ENCODE measurements at places on chromosomes 3 and 15. TPM values are rescaled to one million over a fixed set of nuclear protein-coding genes. Genes with fewer than 3 reads are reported as not detected.

GRCh38 chr15:79680720-79681119 is 216.1 kb downstream of the MTHFS start:
- H3K36me3 ChIP-seq, result no peaks in the 10 kb centered on the region
- H3K27me3 ChIP-seq, result no peaks in the 10 kb centered on the region
- H3K4me3 ChIP-seq, result no peak overlapping the region
- H3K27ac ChIP-seq, result no peak overlapping the region
- no peaks in the 10 kb centered on the region for H3K4me1 ChIP-seq

DNA sequence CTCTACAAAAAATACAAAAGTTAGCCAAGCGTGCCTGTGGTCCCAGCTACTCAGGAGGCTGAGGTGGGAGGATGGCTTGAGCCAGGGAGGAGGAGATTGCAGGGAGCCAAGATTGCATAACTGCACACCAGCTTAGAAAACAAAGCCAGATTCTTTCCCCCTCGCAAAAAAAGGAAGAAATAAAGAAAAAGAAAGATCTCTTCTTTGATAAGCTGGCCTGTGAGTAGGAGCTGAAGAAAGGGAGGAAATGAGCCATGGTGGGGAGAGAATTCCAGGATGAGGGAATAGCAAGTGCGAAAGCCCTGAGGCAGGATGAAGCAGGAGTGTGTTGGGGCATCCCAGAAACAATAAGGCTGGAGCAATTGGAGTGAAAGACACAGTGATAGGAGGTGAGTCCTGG is 24.5 kb upstream of the TOP2B start:
- H3K36me3 ChIP-seq, result no peaks in the 10 kb centered on the region
- H3K4me1 ChIP-seq, result no peaks in the 10 kb centered on the region
- no peak for DNase-seq
- no peak overlapping the region for H3K4me3 ChIP-seq

DNA sequence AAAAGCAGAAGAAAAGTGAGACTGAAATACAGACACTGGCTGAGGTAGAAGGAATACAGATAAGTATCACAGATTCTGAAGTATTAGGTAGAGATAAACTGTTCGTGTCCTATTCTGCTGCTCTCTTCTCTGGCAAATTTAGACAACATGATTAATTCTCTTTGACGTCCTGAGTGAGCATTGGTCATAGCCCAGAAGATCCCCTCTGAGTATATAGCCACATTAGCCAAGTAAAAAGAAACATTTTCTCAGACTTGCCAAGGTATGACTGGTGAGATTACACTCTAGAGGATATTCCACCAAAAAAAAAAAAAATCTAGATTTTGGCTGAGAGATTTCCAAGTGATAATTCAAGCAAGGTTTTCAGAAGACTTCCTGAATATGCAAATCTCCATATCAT is 111.4 kb upstream of the ALCAM start:
- no peak overlapping the region for H3K4me3 ChIP-seq
- no peak for DNase-seq
- no peaks in the 10 kb centered on the region for H3K36me3 ChIP-seq
- no peaks in the 10 kb centered on the region for H3K27me3 ChIP-seq
- no peak overlapping the region for H3K27ac ChIP-seq

DNA sequence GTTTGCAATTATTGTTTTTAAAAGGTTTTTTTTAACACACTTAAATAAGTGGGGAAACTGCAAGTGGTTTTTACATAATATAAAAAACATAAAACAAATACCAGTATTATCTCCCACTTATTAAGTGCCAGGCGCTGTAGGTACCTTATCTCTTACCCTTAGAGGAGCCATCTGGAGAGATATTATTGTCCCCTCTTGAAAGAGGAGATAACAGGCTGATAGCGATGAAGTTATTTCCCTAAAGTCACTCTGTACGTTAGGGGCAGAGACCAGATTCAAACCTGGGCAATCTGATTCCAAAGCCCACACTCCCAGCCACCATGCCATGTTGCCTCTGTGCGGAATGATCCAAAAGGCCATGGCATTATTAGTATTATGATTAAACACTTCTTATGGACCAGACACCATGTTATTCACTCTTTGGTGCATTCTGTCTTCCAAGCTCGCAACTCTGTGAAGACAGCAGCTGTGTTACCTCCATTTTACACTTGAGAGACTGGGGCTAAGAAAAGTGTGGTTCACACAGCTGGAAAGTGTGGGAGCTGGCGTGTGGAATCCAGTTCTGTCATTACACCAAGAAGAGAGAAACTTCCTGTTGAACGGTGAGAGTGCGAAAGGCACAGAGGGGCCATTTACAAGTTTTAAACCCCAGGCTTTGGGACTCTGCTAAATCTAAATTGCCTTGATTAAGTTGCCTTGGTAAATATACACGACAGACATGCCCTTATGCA is 79.9 kb upstream of the MITF start:
- H3K4me3 ChIP-seq, result no peak overlapping the region
- H3K27me3 ChIP-seq, result no peaks in the 10 kb centered on the region
- H3K36me3 ChIP-seq, result no peaks in the 10 kb centered on the region
- H3K4me1 ChIP-seq, result no peaks in the 10 kb centered on the region

GRCh38 chr3:38834717-38835116 is 18.7 kb upstream of the SCN10A start:
- H3K27me3 ChIP-seq, result no peaks in the 10 kb centered on the region
- no peaks in the 10 kb centered on the region for H3K36me3 ChIP-seq
- H3K4me1 ChIP-seq, result no peaks in the 10 kb centered on the region
- no peak overlapping the region for H3K27ac ChIP-seq
- DNase-seq, result no peak

DNA sequence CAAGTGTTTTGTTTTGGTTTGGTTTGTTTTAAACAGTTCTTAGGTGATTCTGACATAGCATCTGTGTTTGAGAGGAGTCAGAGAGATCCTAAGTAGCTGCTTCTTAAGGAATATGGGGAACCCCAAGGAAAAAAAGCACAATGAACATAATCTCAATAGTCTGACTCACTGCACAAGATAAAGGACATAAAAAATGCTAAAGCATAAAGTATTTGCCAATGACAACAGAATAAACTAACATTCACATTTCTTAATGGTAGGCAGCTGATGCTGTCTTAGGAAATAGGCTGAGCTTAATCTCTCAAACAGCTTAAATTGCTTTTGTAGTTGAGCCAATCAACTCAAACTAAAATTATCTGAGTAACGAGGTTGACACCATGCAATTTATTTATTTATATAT is 2.9 kb downstream of the NCEH1 start:
- no peaks in the 10 kb centered on the region for H3K4me1 ChIP-seq
- no peaks in the 10 kb centered on the region for H3K27me3 ChIP-seq
- H3K4me3 ChIP-seq, result no peak overlapping the region
- no peak for DNase-seq

- H3K4me1 ChIP-seq, result no peaks in the 10 kb centered on the region
- no peak overlapping the region for H3K27ac ChIP-seq
- H3K4me3 ChIP-seq, result no peak overlapping the region
- DNase-seq, result no peak
- H3K36me3 ChIP-seq, result no peaks in the 10 kb centered on the region
These were observed 9.0 kb upstream of the STRIT1 start for GRCh38 chr3:155302481-155302880.

- no peak for DNase-seq
- no peaks in the 10 kb centered on the region for H3K36me3 ChIP-seq
- H3K27me3 ChIP-seq, result no peaks in the 10 kb centered on the region
- no peak overlapping the region for H3K27ac ChIP-seq
- H3K4me3 ChIP-seq, result no peak overlapping the region
These were observed 11.2 kb downstream of the MYD88 start for GRCh38 chr3:38149708-38150107.

- no peaks in the 10 kb centered on the region for H3K36me3 ChIP-seq
- H3K27me3 ChIP-seq, result no peaks in the 10 kb centered on the region
- no peaks in the 10 kb centered on the region for H3K4me1 ChIP-seq
- DNase-seq, result peak; percentile 54
- no peak overlapping the region for H3K4me3 ChIP-seq
These were observed 73.3 kb upstream of the RAD18 start for GRCh38 chr3:9036404-9037131.

- no peaks in the 10 kb centered on the region for H3K36me3 ChIP-seq
- H3K4me3 ChIP-seq, result no peak overlapping the region
- no peaks in the 10 kb centered on the region for H3K4me1 ChIP-seq
- H3K27me3 ChIP-seq, result no peaks in the 10 kb centered on the region
- H3K27ac ChIP-seq, result no peak overlapping the region
- no peak for DNase-seq
These were observed 148.2 kb downstream of the CHSY1 start for GRCh38 chr15:101103598-101103997.

SYNPR gene
- not detected for total RNA-seq

TJP1 gene
- total RNA-seq, result 47.2 TPM

ATP13A3 gene
- 86.0 TPM for total RNA-seq

FBXW12 gene
- not detected for total RNA-seq

REC114 gene
- total RNA-seq, result not detected

C3orf85 gene
- total RNA-seq, result 10.5 TPM

CPB1 gene
- 1.1 TPM for total RNA-seq

CHST14 gene
- 4.5 TPM for total RNA-seq

PRTG gene
- total RNA-seq, result 0.32 TPM

Data from colonic mucosa (tissue), 4 donors.